ENCODE measurements at places on chromosomes 12 and 14. TPM values are rescaled to one million over a fixed set of nuclear protein-coding genes. Genes with fewer than 3 reads are reported as not detected.

The C3AR1 gene
- 0.15 TPM for total RNA-seq

The LTBR gene
- total RNA-seq, result 32.7 TPM

The KRT79 gene
- total RNA-seq, result not detected

The ISM2 gene
- under 0.01 TPM for total RNA-seq

The SYNDIG1L gene
- not detected for total RNA-seq

The PZP gene
- 0.97 TPM for total RNA-seq

The GPR65 gene
- not detected for total RNA-seq

The C12orf54 gene
- total RNA-seq, result not detected

The CCDC196 gene
- total RNA-seq, result not detected

The SSPN gene
- 0.61 TPM for total RNA-seq

The PTHLH gene
- total RNA-seq, result 0.97 TPM

The FNTB gene
- total RNA-seq, result 10.0 TPM

The NPFF gene
- not detected for total RNA-seq

The B3GNT4 gene
- under 0.01 TPM for total RNA-seq

The TTLL5 gene
- total RNA-seq, result 21.1 TPM

The PIWIL1 gene
- not detected for total RNA-seq

The ADAM21 gene
- 0.30 TPM for total RNA-seq

The SOAT2 gene
- not detected for total RNA-seq

The HIP1R gene
- 121 TPM for total RNA-seq

The ACOT4 gene
- total RNA-seq, result 0.61 TPM

The PTCSC3 gene
- total RNA-seq, result not detected

The OVCH1 gene
- not detected for total RNA-seq

The CCDC88C gene
- 10.1 TPM for total RNA-seq

The SERPINA12 gene
- not detected for total RNA-seq

The AGAP2 gene
- 0.15 TPM for total RNA-seq

The SLC39A9 gene
- total RNA-seq, result 115 TPM

The ACSM4 gene
- not detected for total RNA-seq

The CCDC91 gene
- 17.9 TPM for total RNA-seq

The STRAP gene
- 114 TPM for total RNA-seq

The HOXC13 gene
- not detected for total RNA-seq

The NTF3 gene
- 0.32 TPM for total RNA-seq

The GZMB gene
- not detected for total RNA-seq

The IGF1 gene
- total RNA-seq, result not detected

The GDF3 gene
- total RNA-seq, result not detected

The INSM2 gene
- not detected for total RNA-seq

The VRTN gene
- total RNA-seq, result not detected

The IRF2BPL gene
- total RNA-seq, result 14.3 TPM

The AQP2 gene
- not detected for total RNA-seq
